ENCODE measurements at places on chromosomes 5 and 9. TPM values are rescaled to one million over a fixed set of nuclear protein-coding genes. Genes with fewer than 3 reads are reported as not detected.

- ATAC-seq, result no peak
Observed at GRCh38 chr5:113242481-113243348, 192.1 kb downstream of the TSSK1B start.

DNA sequence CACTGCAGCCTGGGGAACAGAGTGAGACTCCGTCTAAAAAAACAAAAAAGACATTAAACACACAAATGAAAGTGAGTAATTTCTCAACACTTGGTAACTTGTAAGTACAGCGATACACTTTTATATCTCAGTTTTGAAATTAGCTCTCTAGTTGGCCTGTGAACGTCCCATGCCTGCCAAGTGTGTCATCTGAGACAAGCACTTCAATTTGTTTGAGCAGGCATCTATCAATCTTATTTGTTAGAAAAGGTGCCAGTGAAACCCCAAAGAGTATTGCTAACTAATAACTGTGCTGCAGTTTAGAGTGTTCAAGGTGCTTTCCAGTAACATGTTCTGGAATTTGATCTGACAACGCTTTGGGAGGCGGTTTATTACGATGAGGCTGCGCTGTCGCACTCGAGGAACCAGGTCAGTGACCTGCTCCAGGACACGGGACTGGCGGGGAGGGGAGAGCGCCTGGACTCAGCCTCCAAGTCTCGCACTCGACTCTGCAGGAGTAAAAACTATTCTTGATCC is 1.1 kb upstream of the SPIN1 start:
- no peak for ATAC-seq

DNA sequence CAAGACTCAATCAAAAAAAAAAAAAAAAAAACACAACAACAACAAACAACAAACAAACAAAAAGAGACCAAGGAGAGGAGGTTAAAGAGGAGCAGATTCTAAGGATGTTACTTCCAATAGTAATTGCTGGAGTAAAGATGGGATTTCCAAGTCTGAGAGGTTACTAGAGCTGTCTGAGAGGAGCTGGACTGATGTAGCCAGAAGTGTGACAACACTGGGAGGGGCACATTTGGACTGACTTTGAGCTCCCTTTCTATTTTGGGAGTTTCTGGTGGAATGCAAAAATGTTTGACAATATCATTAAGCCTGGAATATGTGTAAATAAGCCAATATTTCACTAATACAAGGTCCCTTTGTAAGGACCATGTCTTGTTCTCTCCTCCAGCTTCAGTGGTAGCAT is 25.3 kb upstream of the PANK3 start:
- no peak for ATAC-seq

The CCDC171 gene
- total RNA-seq, result 4.5 TPM

The ZNF608 gene
- total RNA-seq, result 24.4 TPM
